ENCODE measurements at places on chromosomes 1 and 21. TPM values are rescaled to one million over a fixed set of nuclear protein-coding genes. Genes with fewer than 3 reads are reported as not detected.
A peak's percentile ranks its signal among the peaks of the same experiment; 100 is the strongest.

GRCh38 chr1:29500651-29501050 lies 264.3 kb downstream of the PTPRU start:
- no peak for DNase-seq

DNA sequence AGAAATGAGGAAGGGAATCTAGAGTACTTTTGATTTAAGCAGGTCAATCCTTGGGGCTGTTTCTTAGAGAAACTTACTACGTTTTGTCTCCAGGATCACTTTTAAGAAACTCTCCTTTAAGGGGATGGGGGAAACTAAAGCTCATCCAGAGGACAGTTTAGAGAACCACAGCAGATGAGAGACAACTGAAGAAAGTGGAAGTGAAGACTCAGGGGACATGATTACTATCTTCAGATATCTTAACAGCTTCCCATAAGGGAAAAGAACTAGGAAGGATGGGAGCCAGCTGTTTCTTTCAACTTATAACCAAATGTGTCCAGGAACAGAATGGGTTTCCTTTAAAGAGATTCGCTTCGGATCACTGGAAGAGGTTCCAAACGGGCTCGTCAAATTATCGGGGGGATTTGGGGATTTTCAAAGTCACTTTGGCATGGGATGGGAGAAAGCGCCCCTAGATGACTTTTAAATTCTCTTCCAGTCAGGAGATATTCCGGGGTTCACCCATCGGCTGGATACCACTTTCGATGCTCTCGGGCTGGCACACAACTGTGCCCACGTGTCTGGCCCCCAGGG lies 1.2 kb downstream of the SCMH1 start:
- no peak for DNase-seq

GRCh38 chr1:165592945-165593823 lies 37.9 kb upstream of the MGST3 start:
- no peak for DNase-seq

- no peak for DNase-seq
Observed at GRCh38 chr21:34845521-34846451, 177.0 kb downstream of the CLIC6 start.

GRCh38 chr21:37753122-37753599 lies 163.1 kb downstream of the KCNJ6 start:
- no peak for DNase-seq

DNA sequence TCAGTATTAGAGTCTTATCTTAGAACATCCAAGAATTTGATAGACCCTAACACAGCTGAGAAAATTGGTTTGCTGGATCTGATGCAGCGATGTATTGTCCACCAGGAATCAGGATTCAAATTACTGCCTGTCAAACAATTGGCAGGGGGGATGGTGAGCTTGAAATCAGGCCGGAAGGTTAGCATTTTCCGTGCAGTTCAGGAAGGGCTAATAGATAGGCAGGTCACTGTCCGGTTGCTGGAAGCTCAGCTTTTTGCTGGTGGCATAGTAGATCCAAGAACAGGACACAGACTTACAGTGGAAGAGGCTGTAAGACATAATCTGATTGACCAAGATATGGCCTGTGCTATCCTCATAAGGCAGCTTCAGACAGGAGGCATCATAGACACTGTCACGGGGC lies 127.2 kb downstream of the MACF1 start:
- DNase-seq = no peak

- peak; percentile 86 for DNase-seq
Observed at GRCh38 chr1:154760469-154760933, 109.6 kb downstream of the KCNN3 start.

DNA sequence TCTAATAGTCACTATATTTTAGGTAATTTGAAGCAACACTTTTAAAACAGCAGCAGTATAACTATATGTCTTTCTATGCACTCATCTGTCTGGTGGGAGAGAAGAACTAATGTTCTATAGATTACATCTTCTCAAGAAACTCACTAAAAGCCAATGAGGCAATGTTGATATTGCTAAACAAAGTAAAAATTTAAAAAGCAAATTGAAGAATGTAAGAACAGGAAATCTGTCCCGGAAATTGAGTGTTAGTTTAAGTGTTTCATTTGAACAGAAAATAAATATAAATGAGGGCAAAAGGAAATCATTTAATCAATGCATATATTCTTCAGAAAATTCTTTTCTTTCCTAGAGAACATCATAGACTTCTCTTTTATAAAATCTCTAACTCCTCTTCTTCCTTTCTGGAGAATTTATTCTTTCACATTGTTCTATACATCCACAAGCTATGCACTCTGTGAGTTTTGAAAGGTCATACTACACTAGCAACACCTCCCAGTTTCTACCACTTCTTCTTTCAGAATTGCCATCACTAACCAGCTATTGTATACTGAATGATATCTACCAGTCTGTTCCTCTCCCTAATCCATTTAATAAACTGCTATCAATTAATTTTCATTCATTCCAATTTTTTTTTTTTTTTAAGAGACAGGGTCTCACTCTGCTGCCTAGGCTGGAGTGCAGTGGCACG lies 153.0 kb downstream of the USH2A start:
- no peak for DNase-seq

KLF17 gene
- total RNA-seq = not detected

CFHR3 gene
- not detected for total RNA-seq

Measured in Right ventricle myocardium inferior (tissue), 1 donor.